RPMI7951 (cell line): ENCODE measurements at places on chromosomes 12 and 14. TPM values are rescaled to one million over a fixed set of nuclear protein-coding genes. Genes with fewer than 3 reads are reported as not detected.

CDCA3 gene
- total RNA-seq = 171 and 198 TPM in 2 replicates

L2HGDH gene
- 4.3 and 5.5 TPM in 2 replicates for total RNA-seq

AHSA1 gene
- 199 and 204 TPM in 2 replicates for total RNA-seq

NPAS3 gene
- total RNA-seq = 0.29 and 0.48 TPM in 2 replicates

CLEC4C gene
- total RNA-seq = not detected in 2 replicates

GALC gene
- total RNA-seq = 10.8 and 14.8 TPM in 2 replicates

KRT83 gene
- not detected in 2 replicates for total RNA-seq

TAS2R31 gene
- 1.1 and 1.2 TPM in 2 replicates for total RNA-seq

ALG10B gene
- 3.6 and 4.0 TPM in 2 replicates for total RNA-seq

KCNA5 gene
- total RNA-seq = not detected in 2 replicates

DNA sequence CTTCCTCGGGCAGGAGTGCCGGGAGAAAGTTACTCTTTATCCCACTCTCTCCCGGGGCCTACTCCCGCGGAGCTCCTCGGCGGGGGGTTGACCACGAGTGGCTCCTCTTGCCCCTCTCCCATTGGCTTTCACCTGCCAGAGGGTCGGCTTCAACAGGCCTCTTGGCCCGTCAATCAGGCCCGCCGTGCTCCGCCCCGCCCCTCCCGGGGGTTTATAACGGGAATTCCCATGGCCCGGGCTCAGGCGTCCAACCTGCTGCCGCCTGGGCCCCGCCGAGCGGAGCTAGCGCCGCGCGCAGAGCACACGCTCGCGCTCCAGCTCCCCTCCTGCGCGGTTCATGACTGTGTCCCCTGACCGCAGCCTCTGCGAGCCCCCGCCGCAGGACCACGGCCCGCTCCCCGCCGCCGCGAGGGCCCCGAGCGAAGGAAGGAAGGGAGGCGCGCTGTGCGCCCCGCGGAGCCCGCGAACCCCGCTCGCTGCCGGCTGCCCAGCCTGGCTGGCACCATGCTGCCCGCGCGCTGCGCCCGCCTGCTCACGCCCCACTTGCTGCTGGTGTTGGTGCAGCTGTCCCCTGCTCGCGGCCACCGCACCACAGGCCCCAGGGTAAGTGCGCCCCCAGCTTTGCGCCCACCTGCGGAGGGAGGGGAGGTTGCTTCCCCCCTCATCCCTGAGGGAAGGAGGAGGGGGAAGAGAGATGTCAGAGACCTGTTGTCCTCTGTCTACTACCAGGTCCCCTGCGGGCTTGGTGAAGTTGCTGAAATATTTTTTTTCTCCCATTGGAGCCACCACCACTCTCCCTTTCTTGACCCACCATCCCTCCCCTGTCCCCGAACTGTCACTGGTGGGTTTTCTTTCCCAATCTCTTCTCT is at the start of gene SMOC1:
TSS of gene SMOC1 (plus strand) at position 242 of the 869 bp plus-strand sequence. CDS start at position 505, 263 bp downstream.
- no peak for DNase-seq

- no peak for DNase-seq
Observed at GRCh38 chr14:53220914-53221313, 67.8 kb upstream of the DDHD1 start.

DNA sequence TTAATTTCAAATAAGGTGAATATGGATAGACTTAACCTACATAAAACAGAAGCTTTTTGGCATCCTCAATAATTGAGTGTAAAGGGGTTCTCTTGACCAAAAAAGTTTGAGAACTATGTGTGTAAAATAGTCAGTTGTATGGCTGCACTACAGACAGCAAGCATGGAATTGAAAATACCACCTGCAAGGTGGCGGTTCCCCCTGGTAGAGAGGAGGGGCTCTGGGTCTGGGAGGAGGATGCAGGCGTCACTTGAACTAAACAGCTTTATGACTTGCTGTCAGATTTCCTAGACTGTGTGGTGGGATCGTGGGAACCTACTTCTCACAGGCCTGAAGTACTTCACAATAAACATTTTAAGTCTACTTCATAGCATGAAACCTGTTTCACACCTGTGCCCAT is 6.3 kb downstream of the EVL start:
- DNase-seq = no peak

DNA sequence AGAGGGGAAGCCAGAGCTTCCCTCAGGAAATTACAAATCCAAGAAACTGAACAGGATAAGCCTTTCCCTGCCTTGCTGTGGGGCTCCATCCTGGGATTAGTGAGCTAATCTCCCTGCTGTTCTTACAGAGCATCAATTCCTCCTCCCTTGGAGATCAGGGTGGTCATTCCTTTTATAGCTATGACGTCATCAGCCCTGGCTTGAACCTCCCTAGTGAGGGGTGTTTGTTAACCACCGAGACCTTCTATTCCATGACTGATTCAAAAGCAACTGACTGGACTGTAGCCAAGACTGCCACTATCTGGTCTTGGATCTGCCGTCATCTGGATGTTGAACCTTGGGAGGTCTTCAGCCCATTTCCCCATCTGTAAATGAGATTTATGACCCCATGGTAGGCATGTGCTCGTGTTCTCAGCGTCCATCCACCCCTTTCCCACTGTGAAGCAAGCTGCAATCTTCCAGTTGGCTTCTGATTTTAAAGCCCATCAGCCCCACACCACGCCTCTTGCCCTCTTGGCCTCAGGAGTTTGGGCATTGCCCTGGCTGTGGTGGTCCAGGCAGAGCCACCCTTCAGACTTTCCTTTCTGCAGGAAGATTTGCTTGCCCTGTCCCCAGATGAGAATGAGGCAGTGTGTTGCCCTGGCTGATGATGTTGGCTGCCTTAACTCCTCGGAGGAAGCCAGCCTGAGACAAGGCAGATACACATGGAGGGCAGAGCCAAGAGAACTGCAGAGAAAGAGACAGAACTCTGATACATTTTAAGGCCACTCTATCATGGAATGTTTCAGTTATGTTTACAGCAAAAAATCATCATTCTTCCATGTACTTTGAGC is 59.6 kb upstream of the ACTN1 start:
- DNase-seq = peak; percentile 87

DNA sequence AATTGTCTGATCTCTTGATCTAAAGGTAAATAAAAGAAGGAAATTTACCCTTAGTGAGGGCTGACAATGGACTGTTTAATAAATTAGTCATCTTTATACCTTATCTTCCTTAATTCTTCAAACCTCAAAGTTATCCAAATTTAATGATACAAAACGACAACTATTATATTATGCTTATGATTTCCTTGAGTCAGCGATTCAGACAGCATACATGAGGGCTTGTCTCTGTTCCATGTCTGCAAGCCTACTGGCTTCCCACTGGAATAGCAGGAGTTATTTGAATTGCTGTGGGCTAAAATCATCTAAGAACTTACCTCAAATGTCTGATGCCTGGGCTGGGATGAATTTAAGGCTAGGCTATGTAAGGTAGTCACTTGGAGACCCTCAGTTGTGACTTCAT is 197.2 kb upstream of the MDGA2 start:
- DNase-seq = no peak

DNA sequence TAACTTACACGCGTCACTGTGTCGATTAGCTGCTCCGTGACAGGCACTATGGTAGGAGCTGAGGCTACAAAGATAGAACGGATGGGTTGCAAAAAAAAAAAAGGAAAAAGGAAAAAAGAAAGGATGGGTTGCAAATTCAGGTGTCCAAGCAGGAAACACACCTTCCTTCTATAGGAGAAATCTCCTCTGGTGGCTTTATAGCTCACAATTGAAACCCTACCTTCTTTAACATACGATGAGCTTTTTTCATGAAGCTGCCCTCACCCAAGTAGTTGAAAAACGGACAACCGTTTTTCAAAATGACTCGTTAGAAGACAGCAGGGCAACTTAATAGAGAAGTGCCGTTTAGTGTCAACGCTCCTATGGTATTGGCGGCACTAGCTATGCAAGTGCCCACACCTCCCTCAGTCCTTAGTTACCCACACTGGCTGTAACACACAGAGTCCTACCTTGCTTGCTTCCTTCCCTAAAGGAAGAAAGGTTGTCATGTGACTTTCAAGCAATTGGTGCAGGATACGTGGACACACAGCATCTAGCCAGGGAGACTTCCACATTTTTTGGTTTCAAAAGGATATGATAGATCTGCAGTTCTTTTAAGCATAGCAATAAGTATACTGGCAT is 682 bp upstream of the TRIP11 start:
- peak; percentile 69 for DNase-seq

DNA sequence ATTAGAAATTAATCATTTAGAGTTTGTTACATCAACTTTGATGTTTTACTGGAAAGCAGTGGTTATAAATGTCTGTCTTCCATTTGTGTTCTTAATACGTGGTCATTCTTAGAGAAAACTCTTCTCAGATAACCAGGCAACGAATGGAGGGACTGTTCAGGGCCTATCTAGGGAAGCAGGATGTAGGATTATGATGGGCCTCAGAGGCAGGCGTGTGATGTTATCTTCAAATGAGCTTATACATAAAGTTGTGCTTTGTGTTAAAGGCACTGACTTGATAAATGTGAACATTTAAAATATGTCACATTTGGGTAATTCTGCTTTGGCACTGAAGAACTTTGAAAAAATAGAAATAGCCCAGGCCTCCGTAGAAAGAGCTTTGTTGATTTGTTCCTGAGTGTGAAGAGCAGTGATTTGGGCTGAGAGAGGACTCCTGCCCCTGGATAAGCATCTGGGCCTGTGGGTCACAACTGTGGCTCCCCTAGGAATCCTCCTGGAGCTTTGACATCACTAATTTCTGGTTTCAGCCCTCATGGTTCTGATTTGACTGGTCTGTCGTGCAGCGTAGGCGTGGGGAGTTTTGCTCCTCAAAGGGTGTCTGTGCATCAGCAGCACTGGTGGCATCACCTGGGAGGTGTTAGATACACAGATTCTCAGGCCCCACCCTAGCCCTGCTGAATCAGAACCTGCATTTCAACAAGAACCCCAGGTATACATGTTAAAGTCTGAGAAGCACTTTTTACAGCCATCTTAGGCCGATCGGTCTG is 55.4 kb downstream of the SAMD4A start:
- DNase-seq = no peak

- no peak for DNase-seq
Observed at GRCh38 chr12:108633534-108634248, at the start of gene SELPLG. SELPLG (minus strand) TSS chr12:108633894; CDS start chr12:108624307, 9,587 bp downstream.

DNA sequence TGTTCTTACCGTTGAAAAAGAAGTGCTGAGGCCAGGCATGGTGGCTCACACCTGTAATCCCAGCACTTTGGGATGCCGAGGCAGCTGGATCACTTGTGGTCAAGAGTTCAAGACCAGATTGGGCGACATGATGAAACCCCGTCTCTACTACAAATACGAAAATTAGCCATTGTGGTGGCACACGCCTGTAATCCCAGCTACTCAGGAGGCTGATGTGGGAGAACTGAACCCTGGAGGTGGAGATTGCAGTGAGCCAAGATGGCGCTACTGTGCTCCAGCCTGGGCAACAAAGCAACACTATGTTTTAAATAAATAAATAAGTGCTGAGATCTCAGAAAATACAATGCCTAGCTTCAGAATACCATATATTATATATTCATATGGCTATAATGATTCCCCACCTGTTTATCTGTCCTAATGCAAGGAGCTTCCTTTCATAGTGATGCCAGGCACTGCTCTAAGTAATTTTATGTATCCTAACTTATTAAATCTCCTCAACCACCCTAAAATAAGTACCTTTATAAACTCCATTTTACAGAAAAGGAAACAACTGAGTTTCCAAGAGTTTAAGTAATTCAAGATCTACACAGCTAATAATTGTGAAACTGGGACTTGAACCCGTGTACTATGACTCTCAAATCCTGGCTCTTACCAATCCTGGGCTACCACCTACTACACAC is 7.3 kb downstream of the PHLDA1 start:
- peak; percentile 34 for DNase-seq

DNA sequence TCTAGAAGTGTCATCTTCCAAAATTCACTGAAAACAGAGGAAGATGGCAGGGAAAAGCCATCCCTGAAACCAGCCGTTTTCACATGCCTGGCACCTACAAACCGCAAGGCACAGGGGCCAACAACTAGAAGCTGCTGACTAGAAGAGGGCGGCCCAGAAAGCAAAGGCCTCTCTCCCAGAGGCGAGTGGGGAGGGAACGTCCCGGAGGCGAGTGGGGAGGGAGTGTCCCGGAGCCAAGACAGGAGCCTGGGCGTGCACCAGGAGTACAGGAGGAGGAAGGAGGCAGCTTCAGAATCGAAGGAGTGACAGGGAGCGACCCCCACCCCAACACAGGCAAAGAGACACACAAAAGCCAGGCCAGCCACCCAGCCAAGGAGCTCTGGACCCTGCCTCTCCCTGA is 21.0 kb downstream of the ANKLE2 start:
- no peak for DNase-seq

- DNase-seq = no peak
Observed at GRCh38 chr14:70898111-70898745, 9.0 kb upstream of the PCNX1 start.

- no peak for DNase-seq
Observed at GRCh38 chr14:44653641-44654040, 146.6 kb upstream of the FSCB start.

DNA sequence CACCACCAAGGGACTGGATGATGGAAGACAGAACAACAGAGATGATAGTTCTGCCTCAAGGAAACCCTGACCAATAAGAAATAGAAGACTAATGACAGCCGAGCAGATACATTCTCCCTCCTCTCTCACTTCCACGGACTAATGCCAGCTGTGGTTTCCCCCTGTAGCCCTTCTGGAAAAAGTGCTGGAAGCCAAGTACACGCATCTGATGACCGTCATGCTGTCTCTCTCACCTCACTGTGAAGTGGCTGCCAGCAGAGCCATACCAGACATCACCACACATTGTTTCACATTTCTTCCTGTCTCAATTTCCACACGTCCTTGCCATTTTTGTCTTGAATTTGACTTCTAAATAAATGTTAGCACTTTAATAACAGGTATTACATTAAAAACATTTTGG is 2.9 kb downstream of the TAS2R43 start:
- DNase-seq = no peak

- DNase-seq = peak; percentile 67
Observed at GRCh38 chr14:67487937-67488893, at the start of gene TMEM229B. TMEM229B (minus strand) TSS chr14:67488721; CDS start chr14:67473923, 14,798 bp downstream.

DNA sequence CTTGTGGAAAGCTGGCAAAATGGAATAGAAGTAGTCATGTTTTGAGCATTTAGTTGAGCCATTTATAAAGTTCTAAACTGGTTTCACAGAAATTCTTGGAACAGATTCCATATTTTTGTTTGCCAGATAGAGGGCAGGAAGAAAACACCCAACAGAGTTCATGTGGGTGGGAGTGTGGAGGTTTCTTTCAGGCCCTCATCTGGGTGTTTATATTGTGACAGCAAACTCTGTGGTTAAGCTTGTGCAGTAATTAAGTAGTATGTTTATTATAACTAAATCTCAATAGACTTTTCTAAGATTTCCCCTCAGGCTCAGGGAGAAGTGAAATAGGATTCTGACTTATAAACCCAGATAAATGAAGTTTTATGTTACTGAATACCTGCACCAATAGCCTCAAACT is 57.4 kb downstream of the SPPL3 start:
- DNase-seq = no peak

GRCh38 chr14:34857689-34858449 is 17.3 kb downstream of the BAZ1A start:
- no peak for DNase-seq
